ENCODE measurements at places on chromosomes 3 and 15.
A peak's percentile ranks its signal among the peaks of the same experiment; 100 is the strongest.

DNA sequence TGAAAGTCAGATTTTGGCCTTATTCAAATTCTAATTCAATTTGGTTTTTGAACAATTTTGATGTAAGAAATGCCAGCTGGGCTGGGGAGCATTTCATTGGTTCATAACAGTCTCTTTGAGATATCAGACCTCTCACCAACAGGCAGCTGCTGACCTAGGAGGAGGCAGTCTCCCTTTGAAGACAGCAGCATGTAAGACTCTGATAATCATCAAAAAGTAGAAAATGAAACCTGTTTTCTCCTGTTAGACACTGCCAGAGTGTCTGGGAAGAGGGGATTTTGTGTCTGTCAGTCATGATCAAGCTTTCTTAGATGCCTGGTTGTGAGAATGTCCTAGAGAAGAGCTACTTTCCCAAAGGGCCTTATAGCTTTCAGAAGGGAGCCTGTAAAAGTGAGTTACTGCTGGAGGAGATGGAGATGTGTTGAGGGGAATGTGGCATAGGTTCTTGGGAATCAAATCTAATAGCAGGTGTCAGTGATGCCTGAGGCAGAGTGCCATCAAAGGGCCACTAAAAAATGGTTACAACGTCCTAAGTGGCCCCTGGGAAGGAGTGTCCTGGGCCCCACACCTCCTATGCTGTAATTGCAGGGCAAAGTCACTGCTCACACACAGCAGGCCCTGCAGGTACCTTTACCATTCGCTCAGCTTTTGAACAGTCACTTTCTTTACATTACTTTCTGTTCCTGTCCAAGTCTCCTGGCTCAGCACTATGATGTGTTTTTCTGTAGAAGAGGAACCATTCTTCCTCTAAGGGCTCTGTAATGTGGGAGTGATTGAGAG, 43.1 kb downstream of the FSTL1 start:
- H3K4me3 ChIP-seq, result no peak overlapping the region
- peaks cover 15% of the 10 kb centered on the region for H3K36me3 ChIP-seq
- no peak for DNase-seq
- no peaks in the 10 kb centered on the region for H3K4me1 ChIP-seq

DNA sequence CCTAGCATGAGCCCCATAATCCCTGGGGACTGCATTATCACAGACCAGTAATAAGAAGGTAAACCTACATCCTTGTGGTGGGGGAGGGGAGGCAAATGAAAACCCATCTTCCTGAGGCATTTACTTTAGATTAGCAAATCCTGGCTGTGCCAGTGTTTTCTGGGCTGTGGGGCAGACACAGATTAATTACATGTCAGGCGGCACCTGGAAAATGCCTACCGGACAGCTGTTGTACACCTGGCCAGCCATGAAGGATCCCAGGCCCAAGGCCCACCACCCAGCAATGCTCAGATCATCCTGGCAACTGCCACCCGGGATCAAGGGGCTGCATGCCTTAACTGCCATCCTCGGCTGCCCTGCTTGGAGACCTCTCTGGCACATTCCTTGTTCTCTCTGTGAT, 59.1 kb upstream of the RASA2 start:
- peak overlapping the region; percentile 68 for H3K27ac ChIP-seq
- H3K36me3 ChIP-seq, result peaks cover 8% of the 10 kb centered on the region
- DNase-seq, result no peak
- H3K4me1 ChIP-seq, result peaks cover 10% of the 10 kb centered on the region
- H3K4me3 ChIP-seq, result no peak overlapping the region
- H3K27me3 ChIP-seq, result no peaks in the 10 kb centered on the region

GRCh38 chr3:45541326-45542321, 52.9 kb upstream of the LIMD1 start:
- H3K36me3 ChIP-seq, result no peaks in the 10 kb centered on the region
- H3K4me1 ChIP-seq, result peaks cover 40% of the 10 kb centered on the region
- no peak for DNase-seq
- no peaks in the 10 kb centered on the region for H3K27me3 ChIP-seq

DNA sequence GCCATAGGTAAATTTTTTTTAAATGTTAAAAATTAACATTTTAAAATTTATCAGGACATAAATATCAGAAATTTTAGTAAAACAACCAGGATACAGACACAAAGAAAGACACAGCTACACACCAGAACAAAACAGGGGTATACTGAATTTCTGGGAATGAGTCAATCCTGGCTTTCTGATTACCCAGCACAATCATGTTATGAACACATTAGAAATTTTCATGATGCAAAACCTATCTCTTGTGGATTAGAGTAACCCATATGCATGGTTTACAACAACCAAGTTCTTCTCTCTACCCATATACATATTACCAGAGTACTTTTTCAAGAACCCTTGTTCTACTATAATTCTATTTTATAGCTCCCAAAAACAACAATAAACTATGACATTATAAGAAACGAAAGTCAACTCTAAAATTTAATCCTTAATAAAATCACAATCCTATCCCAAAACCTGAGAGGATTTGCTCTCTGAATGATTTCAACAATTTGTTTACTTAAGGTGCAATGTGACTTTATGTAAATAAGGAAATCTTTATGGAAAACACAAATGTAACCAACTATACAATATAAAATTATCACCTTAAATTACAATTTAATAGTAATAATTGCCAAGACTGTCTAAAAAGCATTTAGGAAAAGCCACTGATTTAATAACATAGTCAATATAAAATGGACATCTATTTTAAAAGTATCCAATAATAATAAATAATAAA, 184.5 kb downstream of the TBC1D5 start:
- no peak overlapping the region for H3K27ac ChIP-seq
- H3K36me3 ChIP-seq, result no peaks in the 10 kb centered on the region
- H3K27me3 ChIP-seq, result no peaks in the 10 kb centered on the region
- no peaks in the 10 kb centered on the region for H3K4me1 ChIP-seq
- no peak for DNase-seq
- no peak overlapping the region for H3K4me3 ChIP-seq
